ENCODE measurements at places on chromosomes 1 and 21. TPM values are rescaled to one million over a fixed set of nuclear protein-coding genes. Genes with fewer than 3 reads are reported as not detected.

Gene MTARC2
- total RNA-seq, result 12.2 TPM

Gene HOOK1
- total RNA-seq, result 73.7 TPM

Gene HNRNPR
- 205 TPM for total RNA-seq

Gene HTR1D
- 0.18 TPM for total RNA-seq

Gene TACSTD2
- total RNA-seq, result 25.0 TPM
